Anterior cingulate cortex (tissue), 58 donors: ENCODE measurements at places on chromosomes 6 and 20.

DNA sequence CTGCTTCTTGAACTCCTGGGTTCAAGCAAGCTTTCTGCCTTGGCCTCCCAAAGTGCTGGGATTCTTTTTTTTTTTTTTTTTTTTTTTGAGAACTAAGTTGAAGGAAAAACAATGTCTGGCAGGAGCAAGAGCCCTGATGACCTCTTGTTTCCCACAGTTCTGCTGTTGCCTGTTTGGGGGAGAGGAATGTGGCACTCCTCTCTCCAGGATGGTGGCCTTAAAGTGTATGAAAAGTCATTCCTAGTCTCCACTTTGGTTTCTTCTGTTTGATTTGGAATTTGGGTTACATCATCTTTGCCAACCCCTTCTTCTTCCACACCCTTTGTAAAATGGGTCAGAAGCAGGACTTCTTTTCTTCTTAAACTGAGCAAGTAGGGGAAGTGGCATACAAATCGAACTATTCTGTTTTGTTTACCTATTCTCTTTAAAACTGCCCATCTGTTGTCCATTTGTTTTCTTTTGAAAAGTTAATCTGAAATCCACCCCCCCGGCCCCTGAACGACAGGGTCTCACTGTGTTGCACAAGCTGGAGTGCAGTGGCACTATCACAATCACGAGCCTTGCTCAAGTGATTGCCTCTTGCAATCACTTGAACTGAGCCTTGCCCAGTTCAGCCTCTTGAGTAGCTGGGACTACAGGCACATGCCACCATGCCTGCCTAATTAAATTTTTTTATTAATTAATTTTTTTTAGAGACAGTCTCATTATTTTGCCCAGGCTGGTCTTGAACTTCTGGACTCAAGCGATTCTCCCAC, 11.3 kb downstream of the CARMIL1 start:
- no peak for DNase-seq

DNA sequence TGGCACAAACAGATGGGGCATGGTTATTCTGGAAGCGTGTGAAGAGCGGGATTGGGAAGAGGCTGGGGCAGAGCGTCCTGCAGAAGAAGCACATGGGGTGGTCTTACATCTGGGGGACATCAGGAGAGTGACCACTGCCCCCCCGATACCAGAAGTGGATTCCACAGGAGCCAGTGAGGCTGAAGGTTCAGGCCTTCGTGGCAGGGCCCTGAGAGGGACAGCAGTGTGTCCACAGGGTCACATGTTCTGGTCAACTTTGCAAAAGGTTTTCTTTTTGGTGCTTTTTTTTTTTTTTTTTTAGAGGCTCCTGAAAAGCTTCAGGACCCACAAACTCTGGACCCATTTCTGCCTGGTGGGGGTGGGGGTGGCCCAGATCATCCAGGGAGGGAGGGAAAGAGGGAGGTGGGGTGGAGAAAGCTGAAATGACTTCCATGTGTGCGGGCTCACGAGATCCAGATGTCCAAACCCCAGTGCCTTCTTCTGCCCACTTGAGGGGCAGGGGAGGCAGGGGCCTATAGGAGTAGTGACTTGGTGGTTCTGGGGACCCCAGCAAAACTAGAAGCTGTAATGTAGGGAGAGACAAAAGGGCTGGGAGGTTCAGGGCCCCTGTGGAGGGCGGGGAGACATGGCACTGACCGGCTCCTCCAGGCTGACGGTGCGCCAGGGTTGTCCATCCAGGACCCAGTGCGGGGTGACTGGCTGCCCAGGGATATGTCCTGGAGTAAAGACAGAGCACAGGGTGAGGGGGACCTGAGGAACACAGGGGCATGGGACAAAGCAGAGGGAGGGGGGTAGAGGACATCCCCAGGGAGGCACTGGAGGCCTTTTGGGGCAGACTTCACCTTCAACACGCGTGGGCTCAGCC, 2.7 kb downstream of the ADAM33 start:
- DNase-seq: no peak

GRCh38 chr20:24686156-24686555, 216.7 kb downstream of the SYNDIG1 start:
- no peak for DNase-seq

- DNase-seq: no peak
Measured at GRCh38 chr6:3885262-3886036, 36.3 kb downstream of the FAM50B start.

- no peak for DNase-seq
Measured at GRCh38 chr6:45422503-45423110, 44.9 kb upstream of the SUPT3H start.

DNA sequence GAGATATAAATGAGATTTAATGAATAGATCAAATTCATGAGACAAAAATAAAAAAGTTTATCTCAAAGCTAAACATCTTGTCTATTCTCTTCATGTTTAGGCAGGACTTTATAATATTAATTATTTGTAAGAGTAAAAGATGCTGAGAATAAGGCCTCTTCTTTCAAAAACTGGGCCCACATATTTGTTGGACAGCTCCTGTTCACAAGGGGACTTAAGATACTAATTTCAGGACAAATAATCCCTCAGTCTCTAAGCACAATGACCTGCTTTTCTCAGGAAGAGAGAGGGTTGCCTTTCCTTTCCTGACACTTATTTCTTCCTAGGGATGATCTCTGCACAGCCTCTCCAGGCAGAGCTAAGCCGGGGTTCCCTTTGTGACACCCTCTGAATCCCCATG, 43.3 kb downstream of the NOX3 start:
- DNase-seq: no peak

DNA sequence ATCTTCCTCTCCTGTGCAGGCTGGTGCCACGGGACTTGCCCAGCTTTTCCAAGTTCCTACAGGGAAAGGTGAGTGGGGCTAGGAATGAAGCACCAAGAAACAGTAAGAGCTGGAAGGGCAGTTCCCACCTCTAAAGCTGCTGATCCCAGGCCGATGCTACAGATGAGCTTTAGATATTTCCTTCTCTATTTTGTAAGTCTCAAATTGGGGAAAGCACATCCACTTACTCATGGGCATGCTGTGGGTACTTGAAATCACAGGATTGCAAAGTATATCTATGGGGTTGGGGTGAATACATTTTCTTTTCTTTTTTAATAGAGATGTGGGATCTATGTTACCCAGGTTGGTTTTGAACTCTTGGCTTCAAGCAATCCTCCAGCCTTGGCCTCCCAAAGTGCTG, 3.1 kb downstream of the ZBTB2 start:
- no peak for DNase-seq

GRCh38 chr6:64580346-64580745, 944.7 kb downstream of the PHF3 start:
- no peak for DNase-seq

- DNase-seq: no peak
Measured at GRCh38 chr6:36825994-36826393, 13.2 kb downstream of the CPNE5 start.

DNA sequence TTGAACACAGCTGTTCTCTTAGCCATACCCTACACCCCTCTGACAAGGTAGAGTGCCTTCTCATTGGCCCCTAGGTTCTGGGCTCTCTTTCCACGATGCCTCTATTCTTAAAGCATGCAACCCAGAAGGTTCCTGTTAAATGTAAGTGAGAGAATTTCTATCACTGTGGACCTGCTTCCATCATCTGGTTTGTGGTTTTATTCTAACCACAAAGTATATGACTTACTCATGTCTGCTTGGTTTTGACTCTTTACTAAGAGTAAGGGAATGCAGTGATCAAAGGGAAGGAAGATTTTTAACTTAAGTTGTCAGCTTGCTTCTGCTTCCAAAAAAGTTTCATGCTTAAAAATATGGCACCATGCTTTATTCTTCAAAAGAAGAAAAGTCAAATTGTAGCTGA, 80.2 kb downstream of the ANKEF1 start:
- no peak for DNase-seq

DNA sequence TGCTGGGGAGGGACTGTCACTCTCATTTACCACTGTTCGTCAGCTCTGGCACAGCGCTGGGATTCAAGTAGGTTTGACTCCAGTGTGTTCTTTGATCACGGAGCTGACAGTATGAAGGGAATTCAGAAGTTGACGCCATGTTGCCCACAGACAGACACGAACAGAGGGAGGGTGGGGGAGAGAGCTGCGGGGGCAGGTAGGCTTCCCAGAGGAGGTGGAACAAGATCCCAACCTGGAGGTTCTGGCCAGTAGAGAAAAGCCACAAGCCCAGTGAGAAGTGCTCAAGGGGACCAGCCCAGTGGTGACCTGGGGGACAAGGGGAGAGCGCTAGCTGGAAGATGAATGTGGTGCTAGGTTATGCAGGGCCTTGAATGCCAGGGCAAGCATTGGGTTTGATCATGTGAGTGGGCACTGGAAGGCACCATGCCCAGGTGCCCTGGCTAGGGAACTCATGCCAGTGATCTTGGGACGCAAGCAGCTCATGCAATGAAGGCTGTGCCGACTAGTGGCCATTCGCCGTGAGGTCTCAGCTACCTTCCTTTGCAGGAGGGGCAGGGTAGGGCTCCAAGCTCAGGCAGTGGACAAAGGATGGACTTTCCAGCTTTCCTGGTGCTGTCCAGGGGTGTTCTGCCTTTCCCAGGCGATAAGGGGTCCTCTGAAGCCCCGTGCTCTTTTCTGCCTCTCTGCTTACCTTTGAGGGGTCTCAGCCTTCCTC, 50.4 kb upstream of the APCDD1L start:
- no peak for DNase-seq

DNA sequence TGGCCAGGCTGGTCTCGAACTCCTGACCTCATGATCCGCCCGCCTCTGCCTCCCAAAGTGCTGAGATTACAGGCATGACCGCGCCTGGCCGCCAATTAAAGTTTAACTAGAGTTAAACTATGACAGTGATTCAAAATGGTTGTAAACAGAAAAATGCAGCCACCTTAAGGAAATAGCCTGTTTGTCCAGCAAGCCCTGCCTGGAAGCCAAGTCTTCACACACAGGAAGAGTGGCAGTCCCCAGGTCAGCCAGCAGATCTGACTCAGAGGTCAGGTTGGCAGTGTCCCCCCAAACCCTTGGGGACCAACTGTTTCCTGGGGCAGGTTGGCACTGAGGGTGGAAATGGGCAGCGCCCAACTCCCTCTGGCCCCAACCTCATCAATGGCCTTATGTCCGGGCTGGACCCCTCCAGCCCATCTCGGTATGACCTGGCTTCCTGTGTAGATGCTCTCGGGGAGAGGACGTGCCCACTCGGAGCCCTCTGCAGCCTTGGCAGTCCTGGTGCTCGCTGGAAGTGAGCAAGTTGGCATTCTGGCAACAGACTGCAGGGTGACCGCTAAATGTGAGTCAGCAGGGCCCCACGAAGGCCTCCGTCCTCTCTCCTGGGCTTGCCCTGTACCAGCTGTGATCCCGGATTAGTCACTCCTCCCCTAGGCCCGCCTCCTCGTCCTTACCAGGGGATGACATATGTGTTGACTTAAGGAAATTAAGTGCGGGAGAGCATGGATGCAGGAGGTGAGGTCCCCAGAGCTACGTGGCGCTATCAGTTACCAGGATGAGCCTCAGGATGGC, 9.7 kb upstream of the HSP90AB1 start:
- DNase-seq: no peak

DNA sequence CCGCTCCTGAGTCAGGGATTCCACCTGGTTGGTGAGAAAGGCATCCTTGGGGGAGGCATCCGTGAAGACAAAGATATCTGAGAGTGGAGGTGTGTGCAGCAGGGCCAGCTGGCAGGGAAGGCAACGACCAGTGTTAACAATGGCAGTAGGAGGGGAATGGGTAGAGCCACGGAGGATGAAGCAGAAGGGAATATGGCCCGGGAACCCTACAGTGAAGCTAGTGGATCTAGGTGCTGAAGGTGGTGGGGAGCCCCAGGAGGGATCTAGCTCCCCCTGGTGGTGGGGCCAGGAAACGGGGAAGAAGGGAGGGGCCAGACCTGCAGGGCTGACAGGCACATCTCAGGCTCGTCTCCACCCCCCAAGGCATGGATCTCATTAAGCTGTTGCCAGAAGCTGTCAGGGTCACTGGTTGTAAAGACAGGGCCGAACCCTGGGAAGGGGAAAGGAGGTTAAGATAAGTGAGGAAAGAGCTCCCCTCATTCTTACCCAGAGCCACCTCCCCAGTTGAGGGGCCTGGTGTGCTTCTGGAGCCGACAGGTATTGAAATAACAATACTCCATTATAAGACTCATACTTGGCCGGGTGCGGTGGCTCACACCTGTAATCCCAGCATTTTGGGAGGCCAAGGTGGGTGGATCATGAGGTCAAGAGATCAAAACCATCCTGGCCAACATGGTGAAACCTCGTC, 7.3 kb downstream of the VWA7 start:
- DNase-seq: no peak

DNA sequence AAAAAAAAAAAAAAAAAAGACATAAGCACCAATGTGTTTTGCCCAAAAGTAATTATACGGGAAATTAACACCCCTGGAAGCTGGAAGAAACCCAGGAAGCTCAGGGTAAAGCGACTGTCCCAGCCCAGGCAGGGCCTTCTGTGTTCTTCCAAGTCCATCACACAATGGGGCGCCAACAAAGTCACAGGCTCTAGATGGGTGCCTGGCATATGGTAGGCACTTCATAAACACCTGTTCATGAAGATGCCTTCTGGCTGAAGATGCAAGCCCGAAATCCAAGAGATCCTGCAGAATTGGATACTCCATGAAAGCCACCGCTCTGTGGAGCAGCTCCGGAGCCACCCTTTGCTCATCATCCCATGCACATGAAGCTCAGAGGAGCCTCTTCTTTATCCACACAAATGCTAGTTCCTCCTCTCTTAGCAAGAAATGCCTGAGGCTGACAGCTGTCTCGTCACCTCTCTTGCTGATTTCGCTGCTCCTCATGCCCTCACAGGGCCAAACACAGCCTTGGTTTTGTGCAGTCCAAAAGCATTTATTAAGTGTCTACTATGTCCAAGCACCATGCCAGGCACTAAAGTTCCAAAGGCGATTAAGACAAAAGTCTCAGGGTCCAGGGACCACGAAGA, 76.6 kb downstream of the TRERF1 start:
- DNase-seq: no peak

DNA sequence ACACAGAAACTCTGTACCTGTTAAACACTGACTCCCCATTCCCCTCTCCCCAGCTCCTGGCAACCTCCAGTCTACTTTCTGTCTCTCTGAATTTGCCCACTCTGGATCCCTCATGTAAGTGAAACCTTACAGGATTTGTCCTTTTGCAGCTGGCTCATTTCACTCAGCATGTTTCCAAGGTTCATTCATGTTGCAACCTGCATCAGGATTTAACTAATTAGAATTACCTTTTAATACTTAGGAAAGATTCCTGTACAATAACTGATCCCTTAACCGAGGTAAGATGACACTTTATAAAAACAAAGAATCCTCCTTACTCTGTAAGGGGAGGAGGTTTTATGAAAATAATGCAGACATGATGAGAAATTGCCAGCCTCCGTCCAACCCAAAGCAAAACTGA, 113.1 kb upstream of the MTHFD1L start:
- no peak for DNase-seq

DNA sequence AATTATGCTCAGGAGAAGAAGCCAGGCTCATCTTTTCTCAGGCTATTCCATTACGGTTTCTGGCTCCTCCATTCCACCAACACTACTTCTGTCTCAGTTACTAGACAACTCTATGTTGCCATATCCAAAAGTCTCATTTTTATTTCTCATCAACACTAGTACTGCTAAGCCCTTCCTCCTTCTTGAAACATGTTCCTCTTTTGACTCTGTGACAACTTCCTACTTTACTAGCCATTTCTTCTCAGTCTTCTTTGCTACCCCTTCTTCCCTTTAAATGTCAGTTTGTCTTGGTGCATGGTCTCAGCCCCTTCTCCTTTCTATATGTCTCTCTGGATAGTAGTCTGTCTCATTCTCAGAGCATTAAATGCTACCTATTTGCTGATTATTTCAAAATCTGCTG, 7.1 kb upstream of the ADGRG6 start:
- no peak for DNase-seq

- DNase-seq: no peak
Measured at GRCh38 chr20:38600057-38600456, 1.6 kb upstream of the ARHGAP40 start.
